ENCODE measurements at places on chromosomes 5 and 9. TPM values are rescaled to one million over a fixed set of nuclear protein-coding genes. Genes with fewer than 3 reads are reported as not detected.

ACOT12 gene
- total RNA-seq = not detected

ZNF622 gene
- total RNA-seq = 49.3 TPM

SPATA31C1 gene
- not detected for total RNA-seq

PCDHGA11 gene
- total RNA-seq = not detected

All from M059J (cell line).